ENCODE measurements at places on chromosomes 7 and 10.

DNA sequence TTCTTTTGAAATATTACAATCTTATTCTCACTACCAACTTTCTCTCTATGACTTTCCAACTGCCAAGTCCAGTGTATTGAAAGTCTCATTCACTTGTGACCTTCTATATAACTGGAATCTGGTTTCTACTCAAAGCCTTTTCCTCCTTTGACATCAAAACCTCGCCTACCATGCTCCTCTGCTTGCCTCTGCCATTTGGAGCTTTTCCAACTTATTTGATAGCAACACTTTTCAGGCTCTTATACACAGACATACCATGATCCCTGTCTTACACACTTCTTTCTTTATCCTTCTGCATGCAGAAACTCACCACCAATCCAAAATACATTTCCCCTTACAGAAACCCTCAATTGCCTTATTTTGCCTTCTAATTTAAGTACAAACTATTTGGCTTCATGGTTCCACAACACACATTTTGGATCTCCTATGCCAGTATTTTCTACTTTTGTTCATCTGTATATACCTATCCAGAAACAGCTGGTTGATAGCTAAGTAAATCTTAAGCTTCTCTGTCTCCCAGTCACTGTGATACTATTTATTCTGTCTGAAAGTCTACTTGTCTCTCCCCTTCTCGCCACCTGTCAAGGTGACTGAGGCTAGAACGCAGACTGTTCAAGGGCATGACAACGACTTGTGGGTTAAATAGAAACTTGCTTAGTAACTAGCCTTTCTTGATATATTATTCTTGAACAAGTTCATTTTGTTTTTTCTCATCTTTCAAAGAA lies 22.4 kb downstream of the GNG11 start:
- DNase-seq: no peak

DNA sequence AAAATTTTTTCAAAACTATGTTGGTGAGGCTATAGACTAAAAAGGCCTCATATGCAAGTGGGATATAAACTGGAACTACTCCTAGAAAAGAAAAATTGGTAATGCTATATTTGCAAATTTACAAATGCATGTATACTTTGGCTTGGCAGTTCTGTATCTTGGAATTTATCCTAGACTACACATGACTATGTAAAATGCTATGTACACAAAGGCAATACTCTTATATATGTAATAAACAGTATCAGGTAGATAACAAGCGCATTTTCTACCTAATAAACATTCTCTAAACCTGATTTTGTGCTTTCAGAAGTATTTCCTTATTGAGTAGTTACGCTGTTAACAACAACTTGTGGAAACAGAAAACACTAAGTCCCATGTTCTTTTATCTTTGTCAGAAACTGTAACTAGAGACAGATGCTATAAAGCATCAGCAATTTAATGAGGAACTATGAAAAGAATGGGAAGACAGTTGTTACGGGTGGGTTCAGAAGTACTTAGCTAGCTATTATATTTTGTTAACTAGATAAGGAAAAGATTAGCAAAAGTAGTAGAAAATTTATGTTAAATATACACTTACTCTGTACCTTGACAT lies 107.8 kb downstream of the ARHGAP12 start:
- no peak for DNase-seq

GRCh38 chr10:103534621-103535498 lies 41.4 kb downstream of the NEURL1 start:
- no peak for DNase-seq

GRCh38 chr7:82477733-82478515 lies 34.3 kb upstream of the CACNA2D1 start:
- DNase-seq: no peak

- DNase-seq: no peak
These were observed 186.7 kb upstream of the ADARB2 start for GRCh38 chr10:1923998-1924397.
